ENCODE measurements at places on chromosomes 13 and 19. TPM values are rescaled to one million over a fixed set of nuclear protein-coding genes. Genes with fewer than 3 reads are reported as not detected.

ZNF878 gene
- total RNA-seq: under 0.01 TPM

TLE6 gene
- total RNA-seq: not detected

PTH2 gene
- total RNA-seq: not detected

ELAVL3 gene
- not detected for total RNA-seq
